Upper lobe of right lung (tissue), 1 donor: ENCODE measurements at places on chromosomes 3 and 15.

DNA sequence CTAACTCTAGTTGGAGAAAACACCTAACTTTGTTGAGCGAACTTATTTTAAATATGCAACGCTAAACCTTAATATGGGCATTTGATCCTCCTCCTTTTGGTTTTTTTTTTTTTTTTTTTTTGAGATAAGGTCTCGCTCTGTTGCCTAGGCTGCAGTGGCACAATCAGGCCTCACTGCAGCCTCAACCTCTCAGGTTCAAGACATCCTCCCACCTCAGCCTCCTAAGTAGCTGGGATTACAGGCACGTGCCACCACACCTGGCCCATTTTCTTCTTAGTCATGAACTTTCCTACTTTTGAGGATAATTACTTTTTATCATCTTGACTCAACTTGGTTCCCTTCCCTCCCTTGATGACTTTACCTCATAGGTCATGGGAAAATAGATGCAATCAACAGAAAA lies 3.9 kb downstream of the NUSAP1 start:
- no peak for DNase-seq

GRCh38 chr15:92355307-92355706 lies 38.4 kb upstream of the ST8SIA2 start:
- DNase-seq = no peak

GRCh38 chr15:30044377-30044776 lies 38.4 kb upstream of the GOLGA8J start:
- DNase-seq = no peak

DNA sequence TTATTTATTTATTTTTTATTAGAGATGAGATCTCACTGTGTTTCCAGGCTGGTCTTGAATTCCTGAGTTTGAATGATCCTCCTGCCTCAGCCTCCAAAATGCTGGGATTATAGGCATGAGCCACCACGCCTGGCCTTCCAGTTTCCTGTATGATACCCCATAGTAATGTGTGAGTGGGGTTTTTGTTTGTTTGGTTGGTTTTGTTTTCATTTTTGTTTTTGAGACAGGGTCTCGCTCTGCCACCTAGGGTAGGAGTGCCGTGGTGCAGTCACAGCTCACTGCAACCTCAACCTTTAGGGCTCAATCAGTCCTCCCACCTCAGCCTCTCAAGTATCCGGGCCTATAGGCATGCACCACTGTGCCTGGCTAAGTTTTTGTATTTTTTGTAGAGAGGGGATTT lies 30.9 kb downstream of the GOLM2 start:
- DNase-seq = no peak

- DNase-seq = peak; percentile 80
Observed at GRCh38 chr15:93235926-93236780, 147.1 kb upstream of the RGMA start.

DNA sequence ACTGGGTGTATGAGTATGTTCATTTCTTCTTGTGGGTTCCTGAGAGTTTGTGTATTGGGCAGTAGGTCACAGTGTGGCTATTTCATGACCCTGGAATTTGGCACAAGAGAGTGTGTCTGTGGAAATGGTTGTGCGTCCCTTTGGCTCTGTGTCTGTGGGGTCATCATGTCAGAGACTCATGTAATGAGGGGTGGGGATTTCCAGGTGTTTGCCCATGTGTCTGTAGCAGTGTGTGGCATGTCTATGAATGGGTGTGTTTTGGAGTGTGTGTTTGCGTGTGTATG lies 1.3 kb upstream of the GATA2 start:
- no peak for DNase-seq

DNA sequence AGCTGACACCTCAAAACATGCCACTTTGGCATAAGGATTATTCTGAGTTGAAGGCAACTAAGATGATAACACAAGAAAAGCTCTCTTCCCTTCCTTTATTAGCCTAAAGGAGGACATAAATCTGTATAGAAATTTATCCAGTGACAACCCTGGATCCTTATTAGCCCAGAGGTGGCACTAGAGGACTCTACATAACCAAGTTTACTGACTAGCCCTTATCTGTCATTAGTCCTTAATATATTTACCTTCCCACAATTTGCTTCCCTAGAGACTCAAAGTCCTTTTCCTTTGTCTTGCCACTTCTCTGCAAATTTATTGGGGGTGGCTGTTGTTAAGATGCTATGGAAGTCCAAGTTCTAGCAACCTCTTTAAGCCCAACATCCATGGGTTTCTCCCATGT lies 26.7 kb downstream of the CEP70 start:
- DNase-seq = no peak

DNA sequence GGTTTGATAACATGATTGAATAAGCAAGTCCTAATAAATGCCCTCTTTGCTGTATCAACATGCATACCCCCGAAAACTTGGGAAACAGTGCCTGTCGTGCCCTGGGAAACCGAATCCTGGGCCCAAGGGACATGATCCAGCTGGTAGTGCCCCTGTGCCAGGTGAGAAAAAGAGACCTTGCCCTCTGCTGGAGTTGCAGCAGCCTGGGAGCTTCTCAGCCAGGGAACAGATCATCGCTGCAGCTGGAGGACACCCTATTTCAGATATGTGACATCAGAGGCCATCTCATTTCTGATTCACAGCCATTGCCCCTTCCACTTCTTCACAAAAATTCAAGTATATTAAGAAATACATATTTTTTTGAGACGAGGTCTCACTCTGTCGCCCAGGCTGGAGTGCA lies 32.3 kb downstream of the STOML1 start:
- peak; percentile 6 for DNase-seq

GRCh38 chr3:34178415-34178814 lies 380.0 kb downstream of the PDCD6IP start:
- no peak for DNase-seq
